Hematopoietic multipotent progenitor cell treated with erythropoietin and hydrocortisone succinate and interleukin-3 and kit ligand, for 17 days (in vitro differentiated cells): ENCODE measurements at places on chromosomes 12 and 14.

DNA sequence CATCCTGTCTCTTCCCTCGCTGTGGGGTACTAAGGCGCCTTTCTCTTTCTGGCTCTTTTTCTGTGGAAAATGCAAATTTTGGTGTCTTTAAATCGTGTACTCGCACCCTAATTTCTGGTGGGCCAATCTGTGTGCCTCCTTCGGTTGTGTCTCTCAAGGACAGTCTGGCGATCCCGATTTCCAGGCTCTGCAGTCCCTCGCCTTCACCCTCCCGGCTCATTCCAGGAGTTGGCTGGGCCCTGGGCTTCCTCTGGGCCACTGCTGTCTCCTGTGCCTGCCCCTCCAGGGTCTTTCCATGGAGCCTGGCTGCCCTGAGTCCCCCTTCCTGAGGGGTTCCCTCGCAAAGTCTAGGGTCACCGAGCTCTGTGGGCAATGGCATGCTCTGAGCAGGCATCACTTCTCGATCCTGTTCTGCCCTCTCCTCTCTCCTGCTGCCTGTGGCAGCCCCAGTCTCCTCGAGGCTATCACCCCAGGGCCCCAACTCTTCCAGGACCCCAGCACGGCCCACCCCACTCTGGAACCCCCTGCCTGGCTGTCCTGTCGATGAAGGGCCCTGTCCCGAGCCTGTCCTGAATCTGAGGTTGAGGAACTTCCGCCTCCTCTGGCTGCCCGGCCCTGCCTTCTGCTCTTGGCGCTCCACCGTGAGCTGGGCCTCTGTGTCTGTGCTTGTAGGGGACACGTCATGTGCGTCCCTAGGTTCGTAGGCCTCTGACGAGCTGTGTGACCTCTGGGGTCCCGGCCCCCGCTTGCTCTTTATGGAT lies 24.1 kb downstream of the AHNAK2 start:
- DNase-seq: no peak

GRCh38 chr12:63319386-63319785 lies 168.4 kb upstream of the AVPR1A start:
- no peak for DNase-seq

GRCh38 chr14:75612157-75612556 lies 33.7 kb downstream of the FLVCR2 start:
- no peak for DNase-seq

DNA sequence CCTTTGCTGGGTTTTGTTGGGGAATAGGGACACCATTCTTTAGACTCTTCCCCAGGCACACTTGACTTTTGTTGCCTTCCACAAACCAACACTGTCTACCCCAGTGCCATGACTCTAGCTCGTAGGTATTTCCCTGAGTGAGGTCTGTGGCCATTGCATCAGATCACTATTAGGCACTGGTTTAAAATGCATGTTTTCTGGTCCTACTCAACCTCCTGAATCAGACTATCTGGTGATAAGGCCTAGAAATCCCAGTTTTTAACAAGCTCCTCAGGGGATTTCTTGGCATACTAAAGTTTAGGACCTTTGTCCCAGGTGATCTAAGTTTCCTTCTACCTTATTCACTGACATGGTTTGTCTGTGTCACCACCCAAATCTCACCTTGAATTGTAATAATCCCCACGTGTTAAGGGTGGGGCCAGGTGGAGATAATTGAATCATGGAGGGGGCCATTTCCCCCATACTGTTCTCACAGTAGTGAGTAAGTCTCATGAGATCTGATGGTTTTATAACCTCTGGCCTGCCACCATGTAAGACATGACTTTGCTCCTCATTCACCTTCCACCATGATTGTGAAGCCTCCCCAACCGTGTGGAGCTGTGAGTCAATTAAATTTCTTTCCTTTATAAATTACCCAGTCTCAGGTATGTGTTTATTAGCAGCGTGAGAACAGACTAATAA lies 87.8 kb upstream of the PSMC1 start:
- no peak for DNase-seq

DNA sequence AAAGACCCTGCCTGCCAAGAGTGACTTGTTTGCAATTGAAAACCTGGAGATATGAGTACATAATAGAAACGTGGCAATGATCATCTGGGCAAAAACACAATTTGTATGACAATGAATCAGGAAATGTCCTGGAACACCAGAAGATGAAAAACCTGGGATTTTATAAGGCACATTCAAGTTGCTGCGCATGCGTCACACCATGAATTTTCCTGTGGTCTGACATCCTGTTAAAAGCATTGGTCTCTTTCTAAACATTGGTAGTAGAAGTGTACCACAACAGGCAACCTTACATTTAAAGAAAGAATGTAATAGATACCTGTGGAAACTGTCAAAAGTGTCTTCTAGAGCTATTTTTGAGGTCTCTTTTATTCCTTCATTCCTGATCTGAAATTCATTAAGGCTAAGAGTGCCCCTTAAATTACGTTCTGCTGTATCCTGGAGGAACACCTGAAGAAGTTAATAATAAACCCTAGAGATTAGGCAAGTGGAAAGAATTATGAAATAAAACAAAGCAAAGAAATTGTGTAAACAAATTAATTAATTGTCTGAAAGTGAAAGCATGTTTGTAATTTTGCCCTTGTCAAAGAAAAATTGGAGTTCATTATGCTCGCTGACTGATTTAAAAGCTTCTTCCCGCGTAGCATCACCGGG lies 676.5 kb downstream of the DIO2 start:
- DNase-seq: no peak
